ENCODE measurements at places on chromosomes 7 and 10.

- DNase-seq = no peak
These were observed 124.0 kb downstream of the SDK1 start for GRCh38 chr7:3425087-3425486.

- no peak for DNase-seq
These were observed 441 bp downstream of the BMI1 start for GRCh38 chr10:22321156-22321923.

DNA sequence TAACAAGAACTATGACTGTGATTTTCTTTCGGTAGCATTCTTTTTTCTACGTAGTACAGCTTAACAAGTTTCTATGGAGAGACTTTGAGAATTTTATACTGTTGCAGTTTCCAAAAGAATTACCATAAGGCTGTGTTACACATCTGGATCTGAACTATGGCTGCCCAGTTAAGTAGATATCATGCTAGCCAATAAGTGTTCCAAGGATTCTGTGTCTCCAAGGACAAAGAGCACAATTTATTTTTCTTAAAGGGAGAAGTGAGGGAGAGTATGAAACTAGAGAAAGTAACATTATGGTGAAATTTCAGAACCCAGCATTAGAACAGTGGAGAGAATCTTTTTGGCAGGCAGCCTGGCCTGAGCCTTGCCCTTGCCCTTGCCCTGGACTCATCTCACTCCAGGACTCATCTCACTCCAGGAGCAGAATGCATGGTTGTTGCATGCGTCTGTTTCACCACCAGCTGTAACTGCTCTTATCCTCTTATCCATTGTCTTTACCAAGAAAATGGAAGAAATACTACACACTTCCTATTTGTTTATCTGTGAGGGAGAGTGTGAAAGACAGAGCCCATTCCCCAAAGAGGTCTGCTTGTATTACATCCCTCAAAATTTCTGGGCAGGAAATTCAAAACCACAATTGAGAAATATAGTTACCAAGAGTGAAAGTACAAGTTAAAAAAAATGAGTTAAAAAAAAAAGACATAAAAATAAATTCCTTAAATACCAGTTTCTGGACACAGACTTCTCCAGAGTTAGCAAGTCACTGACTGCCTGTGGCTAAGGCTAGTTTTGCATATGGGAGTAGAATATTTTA, 1067.5 kb downstream of the NRG3 start:
- DNase-seq = no peak

- no peak for DNase-seq
These were observed 5.0 kb upstream of the ATP6V0E2 start for GRCh38 chr7:149868623-149869290.

DNA sequence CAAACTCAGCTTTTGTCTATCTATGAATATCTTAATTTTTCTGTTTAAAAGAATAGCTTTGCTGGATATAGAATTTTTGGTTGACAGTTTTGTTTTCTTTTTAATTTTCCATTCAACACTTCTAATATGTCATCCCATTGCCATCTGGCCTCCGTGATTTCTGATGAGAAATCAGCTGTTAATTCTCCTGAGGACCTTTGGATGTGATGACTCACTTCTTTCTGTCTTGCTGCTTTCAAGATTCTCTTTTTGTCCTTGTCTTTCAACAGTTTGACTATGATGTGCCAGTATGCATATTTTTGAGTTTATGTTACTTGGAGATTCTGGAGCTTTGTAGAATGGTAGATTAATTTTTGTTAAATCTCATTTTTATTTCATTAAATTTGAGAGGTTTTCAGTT, 38.4 kb downstream of the ZNF518A start:
- DNase-seq = no peak

- no peak for DNase-seq
These were observed 91.4 kb upstream of the NAMPT start for GRCh38 chr7:106376026-106376799.

GRCh38 chr10:93568105-93568390, 1.6 kb downstream of the FFAR4 start:
- DNase-seq = no peak

- DNase-seq = no peak
These were observed 628.9 kb downstream of the TNS3 start for GRCh38 chr7:46953008-46953407.

DNA sequence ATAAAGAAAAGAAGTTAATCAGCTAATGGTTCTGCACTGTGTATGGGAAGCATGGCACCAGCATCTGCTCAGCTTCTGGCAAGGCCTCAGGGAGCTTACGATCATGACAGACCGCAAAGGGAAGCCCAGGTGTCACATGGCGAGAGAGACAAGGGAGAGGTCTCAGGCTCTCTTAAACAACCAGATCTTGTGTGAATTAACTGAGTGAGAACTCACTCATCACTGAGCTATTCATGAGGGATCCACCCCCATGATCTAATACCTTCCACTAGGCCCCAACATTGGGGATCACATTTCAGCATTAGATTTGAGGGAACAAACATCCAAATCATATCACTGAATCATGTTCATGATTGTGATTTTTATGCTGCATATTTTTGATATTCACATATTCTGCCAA, 5.8 kb downstream of the USP54 start:
- DNase-seq = no peak

DNA sequence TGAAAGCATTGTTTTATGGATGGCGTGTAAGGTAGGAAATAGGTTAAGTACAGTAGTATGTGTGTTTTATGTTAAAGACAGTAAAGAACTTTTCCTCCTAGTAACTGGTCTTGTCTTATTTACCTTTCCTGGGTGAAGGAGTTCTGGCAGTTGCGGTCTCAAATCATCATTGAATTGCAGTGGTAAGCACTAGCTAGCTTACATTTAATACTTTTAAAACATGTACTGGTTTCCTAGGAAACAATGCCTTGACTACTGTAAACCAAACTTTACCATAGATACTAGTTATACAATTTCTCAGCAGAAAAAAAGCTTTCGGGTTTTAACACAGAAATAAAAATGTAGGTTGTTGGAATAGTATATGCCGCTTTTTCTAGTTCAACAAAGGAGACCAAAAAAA, 37.7 kb downstream of the PRKG1 start:
- no peak for DNase-seq

DNA sequence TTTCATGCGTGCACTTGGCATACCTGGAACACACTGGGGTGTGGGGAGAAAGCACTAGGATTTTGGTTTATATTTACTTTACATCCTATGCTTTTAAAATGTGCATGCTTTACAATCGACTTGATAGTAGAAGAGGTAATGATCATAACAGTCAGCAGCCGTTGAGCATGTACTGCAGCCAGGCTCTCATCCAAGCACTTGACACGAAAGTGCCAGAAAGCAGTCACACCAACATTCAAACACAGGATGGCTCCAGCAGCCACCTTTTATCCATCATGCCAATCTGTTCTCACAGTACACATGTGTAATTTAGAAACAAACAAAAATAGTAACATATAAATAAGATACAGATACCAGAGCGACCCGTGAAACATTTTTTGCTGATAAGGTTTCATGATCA, 1.2 kb upstream of the FAM241B start:
- DNase-seq = no peak

GRCh38 chr10:30062090-30062489, 2.7 kb upstream of the JCAD start:
- no peak for DNase-seq

DNA sequence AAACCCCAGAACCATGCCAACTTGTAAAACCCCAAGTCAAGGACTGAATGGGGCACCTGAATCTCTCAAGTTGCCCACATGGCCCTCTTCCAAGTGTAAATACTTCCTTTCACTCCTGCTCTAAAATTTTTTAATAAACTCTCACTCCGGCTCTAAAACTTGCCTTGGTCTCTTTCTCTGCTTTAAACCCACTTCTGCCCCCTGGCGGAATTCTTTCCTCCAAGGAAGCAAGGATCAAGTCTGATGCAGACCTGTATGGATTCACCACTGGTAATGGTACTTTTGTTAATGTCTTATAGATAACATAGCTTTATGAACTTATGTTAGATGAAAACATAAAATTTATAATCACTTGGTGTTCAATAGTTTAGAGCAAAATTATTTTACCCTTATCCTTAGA, 33.8 kb downstream of the SLC16A9 start:
- no peak for DNase-seq

DNA sequence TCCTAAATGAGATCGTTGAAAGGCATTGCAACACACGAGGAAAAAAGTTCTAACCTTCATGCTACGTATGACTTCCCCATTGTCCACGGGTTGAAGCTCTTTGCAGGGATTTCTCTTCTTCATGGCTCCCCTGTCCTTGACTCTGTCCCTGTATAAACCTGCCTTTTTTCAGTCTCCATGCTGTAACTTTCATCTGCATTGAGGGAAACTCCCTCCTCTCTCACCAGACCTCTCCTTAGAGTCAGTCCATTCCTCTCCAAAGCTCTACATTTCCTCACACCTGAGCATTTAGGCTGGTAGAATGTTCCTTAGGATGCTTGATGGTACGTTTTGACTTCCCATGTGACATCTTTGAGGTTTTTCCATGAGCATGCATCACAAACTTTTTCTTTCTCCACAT, 134.2 kb upstream of the FAM171A1 start:
- DNase-seq = no peak

GRCh38 chr10:131131726-131132591, 179.6 kb downstream of the TCERG1L start:
- no peak for DNase-seq

DNA sequence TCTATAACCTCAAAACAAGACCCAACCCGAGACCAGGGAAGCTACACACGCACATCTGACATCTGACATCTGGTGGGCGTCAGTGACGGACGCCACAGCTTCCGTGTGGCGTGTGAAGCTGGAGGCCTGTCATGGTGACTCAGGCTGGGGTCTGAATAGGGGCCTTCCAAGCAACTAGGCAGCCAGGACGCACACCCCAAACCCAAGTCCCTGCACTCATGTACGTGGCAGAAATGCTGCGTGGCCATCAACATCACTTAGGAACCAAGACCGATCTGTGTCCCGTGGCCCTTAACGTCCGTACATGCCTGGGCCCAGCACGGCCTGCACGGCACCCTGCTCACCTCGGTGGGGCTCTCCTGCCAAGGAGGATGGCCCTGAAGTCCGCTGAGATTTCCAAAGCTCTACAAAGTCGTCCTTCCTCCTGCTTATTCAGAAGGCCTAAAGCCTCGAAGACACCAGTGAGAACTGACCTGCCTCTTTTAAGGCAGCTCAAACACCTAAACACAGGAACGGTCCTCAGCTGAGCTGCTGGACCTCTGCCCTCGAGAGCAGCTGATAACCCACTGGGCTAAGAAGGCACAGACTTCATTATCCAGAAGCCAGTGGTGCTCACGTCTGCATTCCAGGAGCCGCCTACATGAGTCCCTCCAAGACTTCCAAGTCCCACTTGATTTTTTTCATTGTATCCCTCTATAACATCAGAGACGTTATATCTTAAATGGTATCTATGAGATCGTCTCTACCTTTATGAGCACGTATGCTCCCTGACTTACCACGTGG, 82.5 kb downstream of the DIP2C start:
- DNase-seq = no peak

- no peak for DNase-seq
These were observed 107.3 kb downstream of the NRCAM start for GRCh38 chr7:108348913-108349312.

DNA sequence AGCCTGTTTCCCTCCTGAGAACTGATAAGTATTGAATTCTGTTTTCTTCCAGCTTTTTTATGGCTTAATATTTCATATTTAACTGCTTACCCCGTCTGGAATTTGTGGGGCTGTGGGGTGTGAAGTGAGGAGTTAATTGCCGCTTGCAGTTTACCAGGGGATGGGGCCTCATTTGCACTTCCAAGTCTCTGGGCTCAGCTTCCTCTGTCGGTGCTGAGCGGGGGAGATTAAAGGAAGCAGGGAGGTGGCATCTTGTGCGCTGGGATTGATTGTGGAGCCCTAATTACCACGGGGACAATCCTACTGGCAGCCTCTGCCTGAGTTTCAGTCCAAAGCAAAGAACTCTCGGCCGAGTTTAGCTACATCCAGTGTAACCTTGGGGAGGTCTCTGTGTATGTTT, 33.4 kb downstream of the ELFN1 start:
- no peak for DNase-seq

DNA sequence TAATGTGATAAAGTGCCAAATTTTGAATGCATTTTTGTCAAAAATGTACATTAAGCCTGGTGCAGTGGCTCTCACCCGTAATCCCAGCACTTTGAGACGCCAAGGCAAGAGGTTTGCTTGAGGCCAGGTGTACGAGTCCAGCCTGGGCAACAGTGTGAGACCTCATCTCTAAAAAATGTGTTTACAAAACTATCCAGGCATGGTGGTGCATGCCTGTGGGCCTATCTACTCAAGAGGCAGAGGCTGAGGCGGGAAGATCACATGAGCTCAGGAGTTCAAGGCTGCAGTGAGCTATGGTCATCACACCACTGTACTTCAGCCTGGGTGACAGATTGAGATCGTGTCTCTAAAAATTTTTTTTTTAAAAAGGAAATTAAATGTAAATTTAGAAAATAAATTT, 18.5 kb upstream of the MGMT start:
- DNase-seq = no peak

- no peak for DNase-seq
These were observed 21.0 kb downstream of the ANKRD30A start for GRCh38 chr10:37146443-37146842.

DNA sequence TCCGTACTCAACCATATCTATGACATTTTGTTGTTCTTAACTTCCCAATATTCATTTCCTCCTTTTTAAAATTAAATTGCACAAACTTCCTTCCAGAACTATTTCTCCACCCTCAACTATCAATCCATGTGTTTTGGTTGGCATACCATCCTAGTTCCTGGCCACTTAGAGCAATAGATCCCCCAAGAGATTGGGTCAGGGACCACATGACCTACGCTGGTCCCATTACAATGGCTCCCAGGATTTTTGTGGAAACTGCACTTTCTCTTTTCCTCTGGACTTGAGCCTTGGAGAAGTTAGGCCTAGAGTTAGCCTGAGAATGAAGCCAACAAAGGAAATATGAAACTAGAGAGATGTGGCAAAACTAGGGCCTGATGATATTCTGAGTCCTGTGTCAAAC, 55.7 kb upstream of the CASD1 start:
- no peak for DNase-seq

DNA sequence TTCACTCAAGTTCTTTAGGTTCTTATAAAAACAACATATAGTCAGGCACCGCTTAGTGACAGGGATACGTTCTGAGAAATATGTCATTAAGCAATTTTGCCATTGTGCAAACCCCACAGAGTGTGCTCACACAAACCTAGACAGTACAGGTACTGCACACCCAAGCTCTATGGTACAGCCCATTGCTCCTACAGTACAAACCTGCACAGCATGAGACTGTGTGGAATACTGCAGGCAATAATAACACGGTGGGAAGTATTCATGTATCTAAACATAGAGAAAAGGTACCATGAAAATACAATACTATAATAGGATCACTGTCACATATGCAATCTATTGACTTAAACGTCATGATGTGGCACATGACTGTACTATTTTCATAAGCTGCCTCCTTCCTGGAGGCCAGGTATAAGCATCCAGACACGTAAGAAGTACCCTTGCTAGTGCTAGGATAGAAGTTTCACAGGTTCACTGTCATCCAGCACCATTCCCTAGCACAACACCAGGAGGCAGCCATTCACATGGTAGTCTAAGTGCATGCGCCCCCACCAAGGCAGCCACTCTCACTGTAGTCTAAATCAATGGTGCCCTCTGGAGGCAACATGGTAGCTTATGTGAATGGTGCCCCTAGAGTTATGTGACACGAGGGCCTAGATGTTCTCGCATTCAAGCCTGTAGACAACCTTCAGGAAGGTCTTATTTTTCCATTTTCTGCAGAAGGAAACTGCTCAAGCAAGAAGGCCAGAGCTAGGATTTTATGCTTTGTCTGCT, 98.5 kb downstream of the ARHGAP22 start:
- DNase-seq = no peak

- DNase-seq = no peak
These were observed 59.2 kb downstream of the HK1 start for GRCh38 chr10:69337296-69338132.

Measured in stimulated activated CD4-positive, alpha-beta T cell treated with anti-CD3 and anti-CD28 coated beads, Interleukin-1b, Interleukin-23, amount 100 ng/mL, for 24 hours (primary cell).